ENCODE measurements at places on chromosomes 16 and 17. TPM values are rescaled to one million over a fixed set of nuclear protein-coding genes. Genes with fewer than 3 reads are reported as not detected.

Gene CBX2
- 16.0 TPM for total RNA-seq

Gene RNF222
- total RNA-seq, result not detected

Gene KRT34
- total RNA-seq, result 0.32 TPM

Gene ABCC6
- 1.4 TPM for total RNA-seq

Gene VTN
- total RNA-seq, result 19.9 TPM

Gene WFIKKN2
- not detected for total RNA-seq

Gene TERB1
- total RNA-seq, result not detected
